Ecto neural progenitor cell (in vitro differentiated cells): ENCODE measurements at places on chromosomes 1 and 21.

- DNase-seq: no peak
Measured at GRCh38 chr1:194225821-194226220, 1039.4 kb upstream of the B3GALT2 start.

DNA sequence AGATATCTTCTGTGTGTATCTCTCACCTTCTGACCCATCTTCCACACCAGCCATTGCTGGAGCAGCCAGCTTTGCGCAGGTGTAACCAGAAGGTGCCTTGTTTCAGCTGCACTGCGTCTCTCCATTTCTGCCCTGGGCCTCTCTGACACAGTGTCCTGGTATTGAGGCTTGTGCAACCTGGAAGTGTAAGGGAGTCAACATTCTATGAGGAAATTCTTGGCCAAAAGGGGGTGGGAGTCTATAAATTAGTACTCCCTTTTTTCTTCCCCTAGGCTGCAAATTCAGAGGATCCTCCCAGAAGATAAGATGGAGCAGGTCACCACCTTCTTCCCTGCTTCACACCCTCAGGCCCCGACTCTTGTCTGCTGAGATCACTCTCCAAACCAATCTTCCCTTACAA lies 109.1 kb downstream of the MRPS6 start:
- no peak for DNase-seq

DNA sequence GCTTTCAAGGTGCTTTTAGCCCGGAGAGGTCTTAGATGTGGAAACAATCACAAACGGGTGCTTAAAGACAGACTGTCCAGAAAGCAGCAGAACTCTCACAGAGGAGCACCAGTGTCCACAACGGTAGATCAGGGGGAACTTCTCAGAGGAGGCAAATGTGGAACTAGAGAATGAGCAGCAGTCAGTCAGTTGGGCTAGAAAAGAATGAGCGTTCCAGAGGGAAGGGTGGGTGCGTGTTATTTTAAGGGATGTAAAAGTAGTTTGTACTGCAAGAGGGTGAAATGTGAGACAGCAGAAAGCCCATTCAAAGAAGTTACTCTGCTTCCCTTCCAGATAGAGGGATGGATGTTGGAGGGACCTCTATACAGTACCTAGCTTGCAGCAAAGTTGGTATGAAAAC lies 30.9 kb downstream of the RGS5 start:
- DNase-seq: no peak

- no peak for DNase-seq
Measured at GRCh38 chr1:160520999-160521398, 2.1 kb downstream of the SLAMF6 start.

DNA sequence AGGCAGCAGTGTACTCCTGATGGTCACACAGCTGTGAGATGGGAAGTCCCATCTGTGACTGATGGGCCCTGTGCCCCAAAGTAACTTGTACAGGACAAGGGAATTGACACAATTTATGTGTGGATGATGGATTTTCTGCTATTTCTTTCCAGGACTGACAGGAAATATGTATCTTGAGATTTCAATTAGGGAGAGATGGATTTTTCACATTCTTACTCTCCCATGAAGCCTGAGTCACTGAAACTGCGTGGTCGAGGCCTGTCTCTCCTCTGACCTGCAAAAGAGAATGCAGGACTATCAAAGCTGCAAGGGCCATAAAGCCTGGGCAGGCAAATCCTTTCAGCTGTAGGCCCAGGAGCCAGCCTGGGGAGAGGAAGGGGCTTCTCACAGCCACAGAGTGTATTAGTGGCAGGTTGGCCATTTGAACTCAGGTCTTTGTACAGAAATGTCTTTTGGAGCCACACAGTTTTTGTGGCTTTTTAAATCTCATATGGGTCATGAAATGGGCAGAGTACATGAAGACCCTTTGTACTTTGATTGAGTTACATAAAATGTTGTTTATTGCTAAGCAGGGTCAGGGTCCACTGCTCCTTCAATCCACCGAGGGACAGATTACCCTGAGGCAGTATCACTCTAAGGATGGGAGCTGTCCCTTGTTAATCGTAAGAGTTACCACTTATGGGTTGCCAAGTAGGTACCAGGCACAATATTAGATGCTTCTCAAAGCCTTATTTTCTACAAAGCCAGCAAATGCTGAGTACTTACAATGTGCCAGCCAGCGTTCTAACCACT lies 14.8 kb downstream of the ALX3 start:
- DNase-seq: no peak

GRCh38 chr1:116567790-116568661 lies 2.8 kb downstream of the CD58 start:
- no peak for DNase-seq

DNA sequence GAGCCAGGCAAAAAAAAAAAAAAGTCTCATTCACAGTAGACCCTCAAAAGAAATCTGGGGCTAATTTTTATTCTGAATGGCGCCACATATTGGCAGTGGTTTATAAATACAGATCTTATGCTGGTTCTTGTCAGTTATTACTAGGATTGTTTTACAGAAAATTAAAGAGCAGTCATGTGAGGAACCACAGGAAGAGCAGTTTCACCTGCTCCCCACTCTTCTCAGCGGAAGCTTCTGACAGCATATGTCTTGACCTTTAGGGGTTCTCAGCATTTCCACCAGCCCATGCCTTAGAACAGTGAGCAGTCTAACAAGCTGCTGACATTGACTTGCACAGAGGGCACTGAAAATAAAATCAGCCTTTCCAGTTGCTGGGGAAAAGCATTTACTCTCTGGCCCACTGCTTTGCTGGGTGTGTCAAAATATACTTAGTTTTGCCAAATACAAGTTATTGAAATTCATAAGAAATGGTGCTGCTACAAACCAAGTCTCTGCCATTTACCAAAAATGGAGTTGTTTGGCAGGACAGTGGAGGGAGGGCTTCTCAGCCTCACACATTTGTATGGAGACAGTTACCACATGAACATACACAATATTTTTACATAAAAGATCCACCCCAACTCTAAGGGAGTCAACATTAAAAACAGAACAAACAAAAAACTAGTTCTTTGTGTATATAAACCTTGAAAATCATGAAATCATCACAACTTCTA lies 144.2 kb downstream of the SYT2 start:
- no peak for DNase-seq

- no peak for DNase-seq
Measured at GRCh38 chr1:11042995-11043874, 3.8 kb downstream of the MASP2 start.
